ENCODE measurements at places on chromosomes 1 and 21.

DNA sequence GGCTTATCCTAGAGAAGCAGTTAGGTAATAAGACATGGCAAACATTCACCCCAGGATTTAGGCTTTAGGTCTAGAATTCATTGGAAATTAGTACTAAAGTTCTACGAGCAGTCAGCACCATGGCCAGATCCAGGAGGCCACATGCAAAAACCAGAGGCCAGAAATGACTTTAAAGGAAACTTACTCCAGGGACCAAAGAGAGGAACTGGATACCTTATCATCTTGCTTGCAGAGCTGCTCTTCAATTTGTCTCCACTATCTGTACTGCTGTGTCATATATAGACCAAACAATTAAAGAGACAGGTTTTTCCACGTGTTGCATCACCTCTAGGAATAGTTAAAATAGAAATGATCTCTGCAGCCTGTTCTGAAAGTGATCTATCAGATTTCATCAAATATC lies 127.8 kb downstream of the LMX1A start:
- DNase-seq: no peak

DNA sequence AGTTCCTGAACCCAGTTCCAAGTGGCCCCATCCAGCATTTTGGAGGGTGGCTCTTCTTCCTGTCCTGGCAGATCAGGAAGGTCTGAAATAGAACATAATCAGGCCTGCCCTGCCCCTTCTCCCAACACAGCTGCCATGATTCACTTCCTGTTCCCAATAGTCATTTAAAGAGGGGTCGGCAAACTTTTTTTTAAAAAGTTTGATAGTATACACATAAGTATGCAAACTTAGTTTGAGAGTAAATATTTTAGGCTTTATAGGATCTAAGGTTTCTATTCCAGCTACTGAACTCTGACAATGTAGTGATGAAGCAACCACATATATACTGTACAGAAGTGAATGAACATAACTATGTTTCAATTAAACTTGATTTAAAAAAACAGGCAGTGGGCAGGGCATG lies 66.4 kb downstream of the LUZP1 start:
- no peak for DNase-seq

GRCh38 chr1:42978317-42979035 lies 19.8 kb upstream of the SLC2A1 start:
- no peak for DNase-seq

- no peak for DNase-seq
These were observed 11.3 kb upstream of the DIPK1A start for GRCh38 chr1:92972409-92973129.

DNA sequence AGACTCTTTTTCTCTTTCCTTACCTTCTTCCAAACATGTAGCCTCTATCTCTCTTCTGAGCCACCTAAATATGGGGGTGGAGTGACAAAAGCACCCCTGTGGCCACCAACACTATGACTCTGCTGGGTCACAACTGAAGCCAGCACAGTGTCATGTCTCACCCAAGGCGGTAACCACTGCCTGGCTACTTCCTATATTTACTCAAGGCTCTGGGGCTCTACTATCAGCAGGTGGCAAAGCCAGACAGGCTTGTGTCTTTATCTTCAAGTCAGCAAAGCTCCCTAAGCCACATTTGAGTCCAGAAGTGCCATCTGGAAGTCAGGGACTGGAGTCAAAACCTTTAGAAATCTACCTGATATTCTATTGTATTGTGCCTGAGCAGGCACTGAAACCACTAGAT lies 1515.2 kb downstream of the PLA2G4A start:
- DNase-seq: no peak

DNA sequence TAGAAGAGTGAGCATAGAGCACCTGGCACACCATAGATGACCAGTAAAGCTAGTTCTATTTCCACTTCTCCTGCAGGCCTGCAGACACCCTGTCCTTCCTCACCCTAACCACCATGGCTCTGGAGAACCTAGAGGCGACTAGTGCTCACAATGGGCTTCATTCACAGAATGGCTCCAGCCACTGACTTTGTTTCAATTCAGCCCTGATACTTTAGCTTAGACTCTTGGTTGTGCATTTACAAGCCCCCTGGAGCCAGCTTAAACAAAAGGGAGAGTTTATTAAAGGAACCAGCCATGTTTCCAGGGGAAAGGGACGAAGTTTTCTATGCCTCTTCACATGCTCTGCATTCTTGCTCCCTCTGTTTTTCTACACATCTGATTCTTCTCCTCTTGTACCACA lies 123.7 kb downstream of the NAV1 start:
- no peak for DNase-seq

DNA sequence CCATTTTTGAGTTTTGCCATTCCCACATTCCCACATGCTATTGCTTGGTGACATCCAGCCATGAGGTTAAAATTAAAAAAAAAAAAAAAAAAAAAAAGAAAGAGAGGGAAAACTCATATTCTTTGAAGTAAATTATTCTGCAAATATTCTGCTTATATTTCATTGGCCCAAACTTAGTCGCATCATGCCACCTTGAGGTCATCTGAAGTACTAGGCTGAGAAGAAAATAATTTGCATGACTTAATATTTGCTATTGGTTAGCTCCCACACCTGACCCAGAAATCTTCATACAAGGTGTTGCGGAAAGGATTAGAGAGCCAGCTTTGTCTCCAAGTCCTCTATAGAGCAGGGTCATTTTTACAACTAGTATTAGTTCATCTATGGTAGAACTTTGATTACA lies 2206.0 kb downstream of the MRPL39 start:
- DNase-seq: no peak

- DNase-seq: no peak
These were observed 10.0 kb downstream of the STMN1 start for GRCh38 chr1:25896266-25896665.

GRCh38 chr1:29563571-29563970 lies 327.2 kb downstream of the PTPRU start:
- DNase-seq: no peak

DNA sequence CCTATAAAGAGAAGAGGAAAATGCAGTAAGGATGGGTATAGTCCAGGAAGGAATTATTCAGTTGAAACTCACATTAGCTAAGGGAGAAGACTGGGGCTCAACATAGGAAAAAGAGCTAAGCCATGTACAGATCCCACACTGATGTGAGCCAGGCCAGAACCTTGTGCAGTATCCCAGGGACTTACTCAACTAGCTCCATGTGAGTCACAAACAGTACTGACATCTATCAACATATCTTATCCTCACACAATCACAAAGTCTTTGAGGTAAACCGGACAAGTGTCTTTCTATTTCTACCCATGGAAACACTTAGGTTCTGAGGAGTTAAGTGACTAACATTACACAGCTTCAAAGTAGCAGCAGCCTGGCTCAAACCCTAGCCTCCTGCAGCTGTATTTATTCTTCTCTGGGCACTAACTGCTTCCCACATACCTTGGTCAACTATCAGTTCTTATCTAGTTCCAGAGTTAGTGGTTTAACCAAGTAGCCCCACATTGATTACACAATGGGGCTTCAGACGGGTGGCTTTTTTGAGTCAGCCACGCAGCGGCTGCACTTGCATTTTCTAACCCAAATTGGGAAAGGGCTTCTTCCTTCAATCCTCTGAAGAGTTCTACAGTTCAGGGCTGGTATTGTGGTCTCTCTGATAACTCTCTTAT lies 9.5 kb downstream of the CD5L start:
- no peak for DNase-seq

- DNase-seq: peak; percentile 20
These were observed 44.0 kb downstream of the YARS1 start for GRCh38 chr1:32773018-32773763.

GRCh38 chr1:173175514-173176145 lies 31.5 kb downstream of the TNFSF4 start:
- DNase-seq: no peak

DNA sequence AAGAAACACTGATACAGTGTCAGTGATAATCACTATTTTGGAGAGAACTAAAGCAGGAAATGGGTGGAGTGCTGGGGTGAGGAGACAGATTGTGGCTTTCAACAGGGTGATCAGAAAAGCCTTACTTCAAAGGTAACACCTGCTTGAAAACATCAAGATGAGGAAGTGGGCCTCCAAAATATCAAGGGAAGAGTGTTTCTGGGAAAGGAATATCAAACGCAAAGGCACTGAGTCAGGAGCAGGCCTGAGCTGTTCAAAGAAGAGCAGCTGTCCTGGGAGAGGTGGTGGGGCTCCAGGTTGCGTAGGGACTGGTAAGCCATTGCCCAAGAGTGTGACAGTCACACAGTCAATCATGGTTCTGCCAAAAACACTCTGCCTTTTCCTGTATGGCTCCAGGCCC lies 47.1 kb upstream of the ATP1A1 start:
- no peak for DNase-seq

- no peak for DNase-seq
These were observed 11.2 kb downstream of the DYRK3 start for GRCh38 chr1:206646504-206646903.

GRCh38 chr1:165574295-165574694 lies 30.5 kb downstream of the LRRC52 start:
- DNase-seq: no peak

GRCh38 chr21:29368906-29369305 lies 70.2 kb downstream of the BACH1 start:
- no peak for DNase-seq

DNA sequence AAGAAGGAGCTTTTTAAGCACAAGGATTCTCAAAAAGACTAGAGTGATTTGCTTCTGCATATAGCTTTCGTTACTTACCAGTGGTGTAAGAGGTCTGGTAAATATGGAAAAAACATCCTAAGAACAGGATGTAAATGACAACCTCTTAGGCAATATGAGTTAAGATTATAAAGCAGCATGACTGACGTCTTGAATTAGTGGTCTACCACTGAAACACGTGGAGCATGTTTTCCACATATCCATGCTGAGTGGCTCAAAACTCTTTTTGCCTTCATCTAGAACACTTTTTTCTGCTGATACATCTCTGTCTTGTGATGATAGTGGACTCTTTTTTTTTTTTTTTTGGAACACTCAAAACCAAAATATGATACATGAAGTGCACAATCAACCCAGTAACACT lies 44.6 kb downstream of the RCAN1 start:
- DNase-seq: no peak

DNA sequence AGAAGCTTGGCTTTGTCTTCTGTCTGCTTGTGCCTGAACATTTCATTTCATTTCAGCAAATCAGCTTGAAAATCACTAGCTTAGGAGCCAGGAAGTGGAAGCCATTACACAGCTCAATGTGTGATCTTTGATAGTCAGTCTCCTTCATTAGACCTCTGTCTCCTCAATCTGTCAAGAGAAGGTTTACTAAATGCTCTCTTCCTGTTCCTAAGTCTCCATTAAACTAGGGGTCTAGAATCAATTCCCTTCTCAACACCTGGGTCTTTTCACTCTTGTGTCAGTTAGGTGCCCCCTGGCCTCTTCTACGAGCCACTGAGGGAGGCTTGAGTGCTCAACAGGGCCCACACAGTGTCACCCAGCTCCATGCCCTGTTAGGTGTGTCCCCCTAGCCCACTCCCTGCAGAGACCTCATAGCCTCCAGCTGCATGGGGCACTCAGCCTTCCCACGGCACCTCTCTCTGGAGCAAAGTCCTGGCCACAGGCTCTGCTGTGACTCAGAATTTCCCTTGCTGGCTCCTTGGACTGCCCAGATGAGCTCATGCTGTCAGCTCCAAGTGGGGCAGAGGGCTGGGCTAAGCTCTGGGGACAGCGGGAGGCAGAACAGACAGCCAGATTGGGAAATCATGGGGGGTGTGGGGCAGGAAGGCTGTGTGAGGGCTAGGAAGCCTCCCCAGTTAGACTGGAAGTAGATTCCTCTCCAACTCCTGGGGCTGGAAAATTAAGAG lies 115.7 kb upstream of the IPO9 start:
- DNase-seq: no peak

DNA sequence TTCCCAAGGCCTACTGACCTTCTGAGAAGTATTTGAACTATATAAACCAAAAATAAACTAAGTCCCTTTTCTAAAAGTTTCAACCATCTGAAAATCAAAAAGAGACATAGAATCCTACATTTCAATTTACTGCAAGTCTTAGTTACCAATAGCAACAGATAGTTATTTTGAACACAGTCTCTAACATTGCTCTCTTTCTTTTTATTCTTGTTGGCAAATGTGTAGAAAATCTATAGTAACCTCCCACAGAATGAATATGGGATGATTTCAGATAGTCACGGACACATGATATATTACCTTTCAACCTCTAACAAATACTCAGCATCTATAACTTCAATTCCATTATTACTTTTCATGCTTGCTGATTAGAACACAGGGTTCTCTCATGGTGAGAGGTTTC lies 68.9 kb upstream of the RAB3GAP2 start:
- no peak for DNase-seq

DNA sequence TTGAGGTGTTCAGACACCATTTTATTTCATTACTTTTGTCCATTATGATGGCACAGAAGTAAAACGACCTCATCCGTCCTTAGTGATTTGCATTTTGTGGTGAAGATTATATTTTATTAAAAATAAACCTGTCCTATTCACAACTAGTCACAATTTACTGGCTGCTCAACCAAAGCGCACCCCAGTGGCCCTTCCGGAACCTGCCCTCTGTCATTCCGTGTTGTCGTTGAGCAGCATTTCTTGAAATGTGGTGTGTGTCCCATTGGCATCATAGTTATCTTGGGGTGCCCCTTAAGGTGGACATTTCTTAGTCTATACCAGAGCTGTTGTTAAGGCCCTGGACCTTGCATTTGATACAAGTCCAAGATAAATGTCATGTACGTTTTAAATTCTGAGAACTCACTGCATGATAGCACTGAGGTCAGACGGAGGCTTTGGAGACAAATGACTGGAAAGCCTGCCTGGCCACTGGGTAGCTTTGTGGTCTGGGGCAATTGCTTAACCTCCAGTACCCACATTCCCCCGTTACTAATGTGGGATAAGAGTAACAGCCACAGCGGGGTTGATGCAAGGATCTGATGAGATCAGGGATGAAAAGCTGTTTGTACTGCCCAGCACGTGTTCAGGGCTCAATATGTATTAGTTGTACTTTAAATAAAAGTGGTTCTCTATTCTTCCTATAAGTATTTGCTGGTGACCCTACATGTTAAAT lies 36.2 kb downstream of the BACH1 start:
- DNase-seq: no peak

- no peak for DNase-seq
These were observed 185.6 kb upstream of the NRIP1 start for GRCh38 chr21:15250384-15250783.

GRCh38 chr1:5927506-5928370 lies 64.5 kb downstream of the NPHP4 start:
- no peak for DNase-seq

DNA sequence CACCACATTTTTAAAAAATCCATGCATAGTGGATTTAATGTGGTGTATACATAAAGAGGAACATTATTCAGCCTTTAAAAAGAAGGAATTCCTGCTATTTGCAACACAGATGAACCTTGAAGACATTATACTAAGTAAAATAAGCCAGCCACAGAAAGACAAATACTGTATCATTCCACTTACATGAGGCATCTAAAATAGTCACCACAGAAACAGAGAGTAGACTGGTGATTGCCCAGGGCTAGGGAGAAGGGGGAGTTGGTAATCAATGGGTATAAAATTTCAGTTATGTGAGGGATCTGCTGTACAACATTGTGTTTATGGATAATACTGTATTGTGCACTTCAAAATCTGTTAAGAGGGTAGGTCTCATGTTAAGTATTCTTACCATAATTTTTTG lies 10.0 kb downstream of the FAM163A start:
- no peak for DNase-seq

GRCh38 chr1:225044258-225044657 lies 114.8 kb downstream of the DNAH14 start:
- DNase-seq: no peak

- no peak for DNase-seq
These were observed at the start of gene TTC24 for GRCh38 chr1:156579472-156579871. Gene TTC24, plus strand, starts transcription at chr1:156579723. Its CDS starts 1,642 bp downstream, at chr1:156581365.

GRCh38 chr1:209132736-209133467 lies 450.6 kb upstream of the CAMK1G start:
- no peak for DNase-seq

- DNase-seq: no peak
These were observed 84.3 kb downstream of the CAPZB start for GRCh38 chr1:19400875-19401534.
